ENCODE measurements at places on chromosomes 1 and 21.

GRCh38 chr1:197149340-197149739 lies 2.9 kb upstream of the ASPM start:
- DNase-seq = no peak

- DNase-seq = no peak
Observed at GRCh38 chr1:109787845-109788601, 24.3 kb upstream of the EPS8L3 start.

GRCh38 chr1:160626509-160627342 lies 20.1 kb downstream of the SLAMF1 start:
- no peak for DNase-seq

DNA sequence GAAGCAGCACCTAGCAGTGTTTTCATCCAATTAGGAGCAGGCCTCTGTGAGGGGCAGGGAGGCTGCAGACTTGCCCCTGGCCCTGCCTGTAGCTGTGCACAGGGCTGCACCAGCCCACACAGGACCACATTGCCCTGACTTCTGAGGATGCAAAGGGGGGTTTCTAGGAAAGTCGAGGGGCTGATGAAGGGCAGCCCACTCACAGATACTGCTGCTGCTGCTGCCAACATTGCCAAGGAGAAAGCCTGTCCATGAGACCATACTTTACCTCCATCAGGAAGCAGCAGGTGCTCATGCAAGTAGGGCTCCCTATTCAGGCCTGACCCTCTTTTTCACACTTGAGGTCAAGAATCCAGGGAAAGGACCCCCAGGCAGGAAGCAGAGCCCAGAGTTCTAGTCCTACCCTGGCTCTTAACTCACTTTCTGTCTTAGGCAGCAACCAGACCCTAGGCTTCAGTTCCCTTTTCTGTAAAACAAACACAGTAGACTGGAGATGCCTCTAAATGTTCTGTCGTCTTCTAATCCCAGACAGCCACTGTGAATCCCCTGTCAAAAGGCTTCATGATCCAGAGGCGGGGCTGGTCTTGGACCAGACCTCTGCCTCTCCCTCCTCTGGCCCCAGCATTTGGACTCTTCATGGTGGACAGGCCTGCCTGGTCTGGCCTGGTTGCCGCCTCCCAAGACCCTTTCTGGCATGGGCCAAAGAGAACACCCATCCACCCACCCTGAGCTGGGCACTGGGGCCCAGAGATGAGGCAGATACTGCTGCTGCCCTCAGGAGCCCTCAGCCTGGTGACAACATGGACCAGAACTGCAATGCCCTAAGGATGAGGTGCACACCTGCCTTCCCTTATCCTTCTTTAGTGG lies 120.2 kb downstream of the GLIS1 start:
- DNase-seq = no peak

- DNase-seq = no peak
Observed at GRCh38 chr1:48932366-48932765, 155.7 kb upstream of the BEND5 start.

GRCh38 chr1:47223921-47224675 lies 7.9 kb downstream of the TAL1 start:
- no peak for DNase-seq

DNA sequence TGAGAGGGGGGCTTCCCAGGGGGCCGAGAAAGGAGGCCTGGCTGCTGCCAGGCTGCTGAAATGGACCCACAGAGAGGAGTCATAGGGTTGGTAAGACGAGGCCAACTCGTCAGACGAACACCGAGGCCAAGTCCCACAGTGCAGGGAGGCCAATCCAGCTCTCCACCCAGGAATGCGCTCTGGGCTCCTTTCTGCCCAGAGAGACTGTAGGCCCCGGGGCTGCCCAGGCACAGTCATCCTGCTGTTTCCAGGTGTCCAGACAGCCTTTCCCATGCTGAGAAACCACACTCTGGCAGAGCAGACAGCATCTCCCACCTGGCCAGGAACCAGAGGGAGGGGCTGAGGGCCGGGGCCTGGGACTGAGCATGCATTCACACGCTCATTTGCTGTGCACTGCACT lies 26.7 kb upstream of the RSPO1 start:
- no peak for DNase-seq

DNA sequence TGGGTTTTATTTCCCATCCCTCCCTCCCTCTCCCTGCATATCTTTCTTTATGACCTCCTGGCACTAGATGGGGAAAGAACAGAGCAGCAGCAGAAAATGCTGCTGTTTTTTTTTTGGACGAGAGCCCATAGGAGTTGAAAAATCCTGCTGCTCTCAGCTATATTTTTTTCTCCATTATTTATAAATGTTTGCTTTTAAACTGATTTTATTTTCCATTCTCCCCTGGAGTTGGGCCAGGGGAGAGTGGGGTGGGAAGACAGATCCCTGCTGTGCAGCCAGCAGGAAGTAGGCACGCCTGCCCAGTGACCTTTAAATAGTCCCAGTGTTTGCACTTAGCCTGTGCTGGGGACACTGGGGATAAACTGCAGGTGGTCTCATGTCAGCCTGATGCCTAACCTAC lies 17.4 kb downstream of the SFT2D2 start:
- DNase-seq = no peak

GRCh38 chr1:24191860-24192259 lies 4.8 kb upstream of the IFNLR1 start:
- DNase-seq = no peak

DNA sequence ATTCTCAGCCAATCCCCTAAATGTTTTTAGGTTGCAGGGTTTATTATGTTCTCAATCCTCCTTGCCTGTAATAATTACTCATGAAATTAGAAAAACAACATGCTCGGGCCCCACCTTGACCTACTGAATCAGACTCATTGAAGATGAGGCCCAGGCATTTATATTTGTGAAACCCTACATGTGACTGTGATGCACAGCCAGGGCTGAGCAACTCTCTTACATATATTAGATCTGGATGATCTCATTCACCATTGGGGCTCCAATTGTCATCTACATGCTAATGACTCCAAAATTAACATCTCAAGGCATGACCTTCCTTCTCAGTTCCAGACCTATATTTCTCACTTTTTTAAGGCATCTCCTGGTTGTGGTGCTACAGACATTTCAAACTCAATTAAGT lies 103.3 kb downstream of the WDR3 start:
- DNase-seq = no peak

GRCh38 chr1:30919025-30919881 lies 10.7 kb upstream of the SDC3 start:
- no peak for DNase-seq

DNA sequence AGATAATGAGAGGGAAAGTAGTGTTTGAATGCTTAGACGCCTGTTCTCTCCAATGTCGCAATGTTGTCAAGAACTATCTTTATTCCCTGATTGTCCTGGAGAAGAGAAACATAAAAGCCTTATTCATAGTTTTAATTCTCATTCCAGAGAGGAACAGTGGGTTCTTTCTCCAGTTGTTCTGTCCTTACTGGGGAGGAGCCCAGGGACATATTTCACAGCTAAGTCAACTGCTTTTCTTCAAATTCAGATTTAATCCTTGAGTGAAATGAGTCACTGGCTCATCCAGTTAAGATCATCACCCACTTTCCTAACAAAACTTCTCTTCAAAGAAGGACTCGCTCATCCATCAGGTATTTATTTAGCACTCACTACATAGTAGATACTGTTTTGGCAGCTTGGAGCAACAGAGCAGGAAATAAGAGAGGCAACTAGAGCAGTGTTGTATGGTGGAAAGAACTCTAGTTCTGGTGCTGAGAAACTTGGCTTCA lies 365.7 kb upstream of the USP24 start:
- no peak for DNase-seq

GRCh38 chr1:35564037-35564883 lies 6.7 kb downstream of the NCDN start:
- DNase-seq = peak; percentile 68
